ENCODE measurements at places on chromosomes 7 and 10. TPM values are rescaled to one million over a fixed set of nuclear protein-coding genes. Genes with fewer than 3 reads are reported as not detected.

The ACBD7 gene
- 1.3 TPM for total RNA-seq

DNA sequence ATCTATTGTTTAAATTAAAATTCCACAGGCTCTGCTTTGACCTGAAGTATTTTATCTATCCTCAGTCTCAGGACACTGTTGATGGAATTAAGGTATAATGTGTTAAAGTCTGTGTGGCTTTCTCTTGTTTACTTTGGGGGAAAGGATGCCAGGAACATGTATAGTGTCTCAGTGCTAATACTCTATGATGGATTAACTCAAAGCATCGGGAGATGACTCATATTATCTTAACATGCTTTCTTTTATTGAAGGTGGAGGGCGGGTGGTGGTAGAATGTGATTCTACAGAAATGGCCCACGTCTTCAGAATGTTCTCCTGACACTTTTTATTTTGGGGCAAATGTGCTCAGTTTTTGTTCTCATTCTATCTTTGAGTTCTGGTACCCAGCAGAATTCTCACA, 189.0 kb downstream of the ANKRD30A start:
- DNase-seq, result no peak

- DNase-seq, result no peak
These were observed 209.7 kb downstream of the OTUD1 start for GRCh38 chr10:23648618-23649017.

DNA sequence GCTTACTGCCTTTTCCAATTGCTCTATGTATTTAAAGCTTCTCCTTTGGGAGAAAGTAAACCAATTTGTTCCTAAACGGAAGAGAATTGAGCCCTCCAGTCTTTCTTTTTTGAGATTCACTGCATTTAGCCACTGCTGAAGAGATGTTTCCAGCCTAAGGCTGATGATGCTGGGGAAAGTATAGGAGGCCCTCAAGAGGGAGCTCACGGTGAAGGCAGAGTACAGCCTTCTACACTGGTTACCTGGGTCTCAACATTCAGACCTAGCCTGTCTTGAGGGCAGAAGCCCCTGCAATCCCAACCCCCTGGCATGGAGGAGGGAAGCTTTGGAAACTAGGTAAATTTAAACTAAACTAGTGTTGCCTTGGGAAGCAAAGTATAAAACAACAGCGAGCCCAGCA, 316.7 kb upstream of the TPK1 start:
- DNase-seq, result no peak

DNA sequence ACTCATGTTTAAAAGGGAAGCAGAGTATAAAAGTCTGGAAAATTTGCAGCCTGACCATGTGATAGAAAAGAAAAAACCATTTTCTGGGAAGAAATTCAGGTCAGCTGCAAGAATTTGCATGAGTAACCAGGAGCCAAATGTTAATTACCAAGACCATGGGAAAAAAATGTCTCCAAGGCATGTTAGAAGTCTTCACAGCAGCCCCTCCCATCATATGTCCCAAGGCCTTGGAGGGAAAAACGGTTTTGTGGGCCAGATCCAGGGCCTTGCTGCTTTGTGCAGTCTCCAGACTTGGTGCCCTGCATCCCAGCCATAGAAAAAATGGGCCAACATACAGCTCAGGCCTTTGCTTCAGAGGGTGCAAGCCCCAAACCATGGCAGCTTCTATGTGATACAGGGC, 1019.6 kb upstream of the SORCS1 start:
- DNase-seq, result peak; percentile 67

GRCh38 chr7:28161331-28161730, 19.3 kb downstream of the JAZF1 start:
- no peak for DNase-seq

Data from fibroblast of villous mesenchyme (primary cell).